Activated naive CD4-positive, alpha-beta T cell treated with Interleukin-2 at 50 U/mL for 16 hours (primary cell): ENCODE measurements at places on chromosomes 2 and 18.

- DNase-seq: peak; percentile 68
These were observed 48.0 kb upstream of the LPIN2 start for GRCh38 chr18:3060667-3061580.

DNA sequence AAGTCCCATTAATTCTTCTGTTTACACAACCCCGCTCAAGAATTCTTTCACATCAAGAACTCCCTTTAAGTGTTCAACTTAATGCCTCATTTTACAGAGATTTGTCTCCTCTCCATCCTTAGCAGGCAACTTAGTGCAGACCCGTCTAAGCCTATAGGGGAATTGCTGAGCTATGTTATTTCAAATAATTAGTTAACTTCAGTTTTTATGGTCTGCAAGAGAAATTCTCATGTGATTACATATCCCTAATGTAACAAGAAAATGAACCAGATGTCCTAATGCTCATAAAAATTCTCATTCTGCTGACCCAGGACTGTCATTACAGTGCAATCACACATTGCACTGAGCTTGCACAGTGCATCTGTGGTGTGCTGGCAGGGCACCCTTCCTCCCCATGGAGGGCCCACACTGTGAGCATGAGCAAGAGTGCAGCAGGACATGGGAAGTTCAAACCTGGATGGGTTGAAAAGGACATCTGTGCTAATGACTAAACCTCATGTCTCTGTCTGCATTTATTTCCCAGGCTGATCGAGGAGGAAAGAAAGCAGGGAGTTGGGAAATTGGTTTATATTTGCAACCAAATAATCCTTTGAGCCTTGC lies 97.1 kb downstream of the COL5A2 start:
- DNase-seq: no peak

- no peak for DNase-seq
These were observed 241.5 kb downstream of the RNF152 start for GRCh38 chr18:61651145-61651879.

DNA sequence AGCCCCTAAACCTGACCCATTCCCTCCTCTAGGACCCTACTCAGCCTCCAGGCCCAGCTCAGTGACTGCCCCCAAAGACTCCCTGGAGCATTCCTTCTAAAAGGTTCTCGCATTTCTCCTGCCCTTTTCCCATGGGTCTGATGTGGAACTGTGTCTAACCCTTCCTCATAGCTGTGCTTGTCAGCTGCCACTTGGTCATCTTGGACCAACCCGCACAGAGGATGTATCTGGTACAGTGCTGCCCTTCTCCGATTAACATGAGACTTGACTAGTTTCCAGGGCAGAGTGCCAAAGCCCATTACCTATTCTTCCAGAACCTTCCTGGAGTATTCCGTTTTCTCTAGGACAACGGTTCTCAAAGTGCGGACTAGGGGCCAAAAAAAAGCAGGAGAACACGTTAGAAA lies 518 bp upstream of the NFU1 start:
- no peak for DNase-seq

DNA sequence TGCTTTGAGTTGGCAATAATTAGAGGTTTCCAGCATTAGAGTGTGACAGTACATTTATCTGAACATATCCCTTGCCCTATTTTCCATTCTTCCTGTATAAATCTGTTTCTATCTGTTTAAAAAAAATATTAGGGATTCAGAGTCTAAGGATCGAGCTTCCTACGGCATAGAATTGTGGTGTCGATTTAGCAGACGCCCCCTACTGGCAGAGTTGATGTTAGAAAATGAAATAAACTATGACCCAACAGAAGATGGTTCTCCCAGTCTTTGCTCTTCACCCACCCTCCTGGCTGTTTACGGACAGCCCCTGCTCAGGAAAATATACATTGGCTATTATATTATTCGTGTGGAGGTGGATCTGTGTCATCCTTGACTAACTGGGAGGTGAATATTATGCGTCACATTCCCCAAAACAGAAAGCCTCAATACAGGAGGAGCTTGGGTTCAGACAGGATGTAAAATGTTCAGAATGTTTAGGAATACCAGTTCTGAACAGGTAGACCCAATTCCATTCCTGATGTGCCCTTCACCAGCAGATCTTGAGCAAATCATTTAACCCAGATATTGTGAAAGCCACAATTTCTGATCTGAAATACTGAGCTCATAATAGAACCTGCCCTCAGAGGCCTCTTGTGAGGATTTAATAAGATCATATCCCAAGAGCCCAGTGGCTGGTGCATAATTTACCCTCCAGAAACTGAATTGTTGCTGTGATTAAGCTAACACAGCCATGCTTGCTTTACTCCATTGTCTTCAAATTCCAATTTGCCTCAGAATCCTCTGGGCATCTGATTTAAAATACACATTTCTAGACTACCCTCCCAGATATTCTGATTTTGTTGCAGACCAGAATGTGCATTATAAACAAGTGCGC lies 10.8 kb upstream of the ERMN start:
- peak; percentile 26 for DNase-seq

DNA sequence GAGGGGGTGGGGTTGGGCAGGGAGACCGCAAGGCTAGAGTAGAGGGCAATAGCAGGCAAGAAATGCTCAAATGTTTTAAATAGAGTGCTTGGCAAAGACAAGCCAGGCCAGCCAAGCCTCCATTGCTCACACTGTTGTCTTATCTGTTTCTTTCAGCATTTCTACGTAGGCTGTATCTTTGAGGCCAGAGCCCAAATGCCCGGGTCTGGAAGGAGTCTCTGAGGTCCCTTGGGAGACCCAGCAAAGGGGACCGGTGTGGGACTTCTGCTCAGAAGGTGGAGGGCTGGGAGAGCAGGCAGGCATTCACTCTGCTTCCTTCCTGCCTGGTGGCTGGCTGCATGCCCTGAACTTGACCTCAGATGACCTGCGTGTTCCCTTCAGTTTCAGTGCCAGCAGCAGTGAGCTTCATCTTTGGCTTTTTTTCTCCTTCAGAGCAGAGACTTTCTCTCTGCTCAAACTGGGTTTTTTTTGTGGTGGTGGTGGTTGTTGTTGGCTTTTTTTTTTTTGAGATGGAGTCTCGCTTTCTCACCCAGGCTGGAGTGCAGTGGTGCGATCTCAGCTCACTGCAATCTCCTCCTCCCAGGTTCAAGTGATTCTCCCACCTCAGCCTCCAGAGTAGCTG lies 13.7 kb upstream of the TET3 start:
- peak; percentile 41 for DNase-seq

- no peak for DNase-seq
These were observed 148.5 kb downstream of the TXNL1 start for GRCh38 chr18:56489893-56490292.

GRCh38 chr2:239853706-239854327 lies 171.3 kb downstream of the NDUFA10 start:
- no peak for DNase-seq

GRCh38 chr2:190627448-190628412 lies 21.2 kb upstream of the NAB1 start:
- no peak for DNase-seq

DNA sequence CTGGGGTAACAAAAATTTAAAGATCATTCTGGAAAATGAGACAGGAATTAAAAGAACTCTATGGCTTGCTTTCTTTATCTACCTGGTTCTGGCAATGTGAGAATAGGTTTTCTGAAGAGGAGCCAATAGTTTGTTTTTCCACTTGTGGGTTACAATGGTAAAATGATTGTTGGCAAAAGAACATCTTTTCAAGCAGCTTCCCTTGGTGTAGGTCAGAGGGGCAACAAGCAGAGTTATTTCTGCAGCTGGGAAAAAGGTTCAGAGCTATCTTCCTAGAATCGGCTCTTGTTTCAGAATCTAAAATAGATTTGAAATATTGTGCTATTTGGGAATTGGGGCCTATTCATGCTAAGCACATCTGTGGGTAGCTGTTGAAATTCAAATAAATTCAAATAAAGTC lies 11.5 kb upstream of the TSPYL6 start:
- DNase-seq: no peak

GRCh38 chr2:10062931-10063365 lies 17.3 kb downstream of the CYS1 start:
- DNase-seq: no peak

DNA sequence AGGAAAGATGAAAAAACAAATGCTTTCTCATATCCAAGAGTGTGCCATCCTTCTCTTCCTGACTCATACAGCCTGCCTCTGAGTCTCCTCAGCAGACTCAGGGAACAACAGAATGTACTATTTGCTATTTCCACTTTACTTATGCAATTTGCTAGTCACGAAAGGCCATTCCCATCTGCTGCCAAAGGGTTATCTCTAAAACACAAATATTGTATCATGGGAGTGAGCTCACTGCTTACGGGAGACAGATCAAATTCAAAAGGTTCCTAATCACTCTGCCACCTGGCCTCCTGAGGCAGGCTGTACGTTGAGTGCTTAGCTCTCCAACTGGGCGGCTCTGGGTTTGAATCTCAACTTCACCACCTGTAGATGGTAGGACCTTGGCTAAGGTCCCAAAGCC lies 92.0 kb downstream of the GAREM1 start:
- DNase-seq: no peak

DNA sequence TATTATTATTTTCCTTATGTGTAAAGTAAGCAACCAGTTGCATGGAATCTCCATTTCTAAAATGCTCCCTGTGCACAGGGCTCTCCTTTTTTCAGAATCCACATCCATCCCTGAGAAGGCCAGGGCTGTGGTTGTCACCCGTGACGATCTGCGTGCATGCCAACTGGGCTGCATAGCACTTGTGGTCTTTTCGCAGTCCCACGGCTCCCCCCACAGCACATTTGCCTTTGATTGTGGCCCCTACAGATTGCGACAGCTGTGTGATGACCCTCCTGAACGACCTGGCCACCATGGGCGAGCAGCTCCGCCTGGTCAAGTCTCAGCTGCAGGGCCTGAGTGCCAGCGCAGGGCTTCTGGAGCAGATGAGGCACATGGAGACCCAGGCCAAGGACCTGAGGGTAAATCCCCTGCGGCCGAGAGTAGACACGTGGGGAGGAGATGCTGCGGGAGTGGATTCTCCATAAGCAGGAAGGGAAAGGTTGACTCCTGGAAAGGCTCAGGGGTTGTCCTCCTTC lies 119.8 kb upstream of the TTC39C start:
- DNase-seq: no peak

DNA sequence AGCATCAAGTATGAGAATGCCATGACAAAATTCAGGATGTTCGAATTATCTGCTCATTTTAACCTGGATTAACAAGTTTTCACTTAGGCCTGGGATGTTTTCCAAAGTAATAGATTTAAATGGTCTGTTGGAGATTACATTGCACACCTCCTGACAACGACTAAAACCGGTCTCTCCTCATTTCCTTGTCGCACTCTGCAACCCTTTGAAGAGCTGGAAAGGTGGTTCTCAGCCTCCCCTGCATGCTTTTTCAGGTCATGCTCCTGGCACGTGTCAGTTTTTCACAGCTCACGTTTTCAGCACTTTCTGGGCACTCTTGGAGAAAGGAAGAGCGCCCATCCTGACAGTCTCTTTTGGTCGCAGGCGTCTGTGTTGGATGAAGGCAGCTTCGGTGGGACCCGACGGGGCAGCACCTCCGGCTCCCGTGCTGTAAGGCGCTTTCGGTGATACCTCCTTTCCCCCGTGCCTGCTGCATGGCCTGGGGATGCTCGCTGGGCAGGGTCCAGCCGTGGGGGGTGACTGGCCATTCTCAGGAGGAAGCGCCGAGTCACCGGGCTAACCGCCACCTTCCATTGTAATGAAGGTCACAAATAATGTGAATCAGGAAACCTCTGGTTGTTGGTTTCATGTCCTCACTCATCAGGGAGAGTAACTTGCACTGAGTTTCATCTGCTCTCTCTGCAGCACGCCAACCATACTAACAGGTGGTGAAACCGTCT lies 63.5 kb upstream of the RBM44 start:
- DNase-seq: no peak

DNA sequence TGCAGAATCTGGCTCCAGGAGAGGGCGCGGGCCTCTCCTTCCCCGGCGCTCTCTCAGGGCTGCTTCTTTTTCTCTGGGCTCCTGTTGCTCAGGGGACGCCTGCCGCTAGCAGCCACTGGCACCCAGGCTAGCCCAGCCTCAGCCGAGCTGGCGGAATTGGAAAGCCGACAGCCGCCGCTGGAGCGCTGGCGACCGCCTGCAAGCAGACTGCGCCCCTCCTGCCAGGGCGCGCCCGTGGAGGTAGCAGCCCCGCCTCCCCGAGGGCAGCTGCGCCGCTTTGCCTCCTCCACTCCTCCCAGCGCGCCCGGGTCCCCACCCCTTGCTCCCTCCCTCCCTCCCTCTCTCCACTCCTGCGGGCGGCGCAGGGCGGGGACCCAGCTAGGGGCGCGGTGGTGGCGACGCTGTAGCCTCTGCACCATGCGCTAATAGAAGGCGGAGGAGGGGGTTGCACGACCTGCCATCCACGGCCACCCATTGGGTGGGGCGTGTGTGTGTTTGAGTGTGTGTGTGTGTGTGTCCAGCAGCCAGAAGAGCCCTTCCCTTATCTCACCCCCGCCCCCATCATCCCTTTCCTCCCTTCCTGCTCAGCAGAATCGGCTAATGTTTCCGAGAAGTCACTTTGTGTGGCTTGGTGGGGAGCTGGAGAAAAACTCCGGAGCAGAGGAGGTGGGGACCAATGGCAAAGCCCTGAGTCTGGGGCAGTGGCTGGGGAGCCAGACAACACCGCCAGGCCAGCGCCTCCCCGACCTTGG lies at the start of gene SCN9A:
SCN9A (minus strand) TSS at position 209 of the 752 bp plus-strand sequence. CDS start 64,188 bp downstream, outside the sequence.
- DNase-seq: no peak

DNA sequence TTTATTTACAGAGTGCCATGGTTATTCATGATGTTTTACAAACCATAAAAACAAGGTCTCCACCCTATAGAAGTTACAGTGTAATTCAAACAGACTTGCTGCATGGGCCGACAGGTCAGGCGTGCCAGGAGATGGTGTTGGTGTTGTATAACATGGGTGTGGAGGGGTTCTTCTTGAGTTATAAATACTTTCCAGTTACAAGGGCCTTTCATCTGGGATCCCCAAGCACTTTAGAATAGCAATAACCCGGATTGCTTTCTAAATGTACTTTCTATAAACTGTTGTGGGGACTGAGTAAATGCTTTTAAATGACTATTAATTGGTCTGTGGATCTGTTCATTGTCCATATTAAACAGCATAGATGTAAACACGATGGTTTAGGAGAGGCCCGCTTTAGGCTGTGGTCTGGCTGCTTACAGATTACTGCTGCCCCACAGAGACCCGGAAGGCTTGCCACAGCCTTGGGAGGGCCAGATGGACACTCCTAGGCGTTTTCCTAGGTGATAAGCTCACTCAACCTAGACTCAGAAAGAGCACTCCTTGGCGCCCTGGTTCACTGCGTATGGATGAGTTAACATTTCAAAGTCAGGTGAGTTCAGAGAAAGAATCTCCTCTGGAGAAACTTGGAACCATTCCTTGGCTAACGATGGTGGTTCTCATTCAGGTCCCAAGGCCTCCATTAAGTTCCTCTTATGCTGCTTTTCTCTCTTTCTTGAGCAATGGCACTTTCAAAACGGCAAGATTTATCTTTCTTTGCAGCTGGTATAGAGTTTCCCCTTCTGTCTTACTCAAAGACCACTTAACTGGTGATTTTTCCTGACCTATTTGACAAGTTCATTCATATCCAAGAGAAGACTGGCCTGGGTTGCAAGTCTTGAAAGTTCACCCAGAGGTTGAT lies 3.6 kb upstream of the KIAA2012 start:
- no peak for DNase-seq

GRCh38 chr2:10173258-10174005 lies 50.9 kb downstream of the RRM2 start:
- no peak for DNase-seq

- DNase-seq: no peak
These were observed 44.0 kb downstream of the KIF3C start for GRCh38 chr2:25938345-25938744.

- no peak for DNase-seq
These were observed 19.5 kb downstream of the G6PC2 start for GRCh38 chr2:168920504-168921157.

GRCh38 chr2:1101982-1102590 lies 151.4 kb downstream of the SNTG2 start:
- no peak for DNase-seq

GRCh38 chr18:44765456-44765855 lies 84.8 kb downstream of the SETBP1 start:
- DNase-seq: no peak

GRCh38 chr18:74702950-74703349 lies 105.3 kb downstream of the ZNF407 start:
- DNase-seq: no peak
